ENCODE measurements at places on chromosomes 5 and 9.

- DNase-seq, result no peak
Measured at GRCh38 chr5:101866473-101866872, 429.6 kb downstream of the SLCO4C1 start.

GRCh38 chr5:145834917-145835847 is at the start of gene PRELID2:
TSS of gene PRELID2 (minus strand) at chr5:145835342. CDS start at chr5:145835251, 91 bp downstream.
- DNase-seq, result peak; percentile 90

- DNase-seq, result peak; percentile 80
Measured at GRCh38 chr5:143404416-143405062, 1.1 kb upstream of the NR3C1 start.

GRCh38 chr5:57042524-57042931 is 90.6 kb upstream of the MIER3 start:
- DNase-seq, result no peak

DNA sequence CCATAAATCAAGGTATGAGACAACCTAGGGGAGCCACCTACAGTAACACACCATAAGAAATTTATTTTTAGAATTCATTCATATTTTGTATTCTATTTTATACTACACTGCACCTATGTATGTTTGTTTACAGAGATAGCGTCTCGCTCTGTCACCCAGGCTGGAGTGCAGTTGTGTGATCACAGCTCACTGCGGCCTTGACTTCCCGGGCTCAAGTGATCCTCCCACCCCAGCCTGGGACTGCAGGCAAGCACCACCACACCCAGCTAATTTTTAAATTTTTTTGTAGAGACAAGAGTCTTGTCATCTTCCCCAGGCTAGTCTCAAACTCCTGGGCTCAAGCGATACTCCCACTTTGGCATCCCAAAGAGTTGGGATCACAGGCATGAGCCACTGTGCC is 25.4 kb downstream of the MAPKAP1 start:
- DNase-seq, result no peak

DNA sequence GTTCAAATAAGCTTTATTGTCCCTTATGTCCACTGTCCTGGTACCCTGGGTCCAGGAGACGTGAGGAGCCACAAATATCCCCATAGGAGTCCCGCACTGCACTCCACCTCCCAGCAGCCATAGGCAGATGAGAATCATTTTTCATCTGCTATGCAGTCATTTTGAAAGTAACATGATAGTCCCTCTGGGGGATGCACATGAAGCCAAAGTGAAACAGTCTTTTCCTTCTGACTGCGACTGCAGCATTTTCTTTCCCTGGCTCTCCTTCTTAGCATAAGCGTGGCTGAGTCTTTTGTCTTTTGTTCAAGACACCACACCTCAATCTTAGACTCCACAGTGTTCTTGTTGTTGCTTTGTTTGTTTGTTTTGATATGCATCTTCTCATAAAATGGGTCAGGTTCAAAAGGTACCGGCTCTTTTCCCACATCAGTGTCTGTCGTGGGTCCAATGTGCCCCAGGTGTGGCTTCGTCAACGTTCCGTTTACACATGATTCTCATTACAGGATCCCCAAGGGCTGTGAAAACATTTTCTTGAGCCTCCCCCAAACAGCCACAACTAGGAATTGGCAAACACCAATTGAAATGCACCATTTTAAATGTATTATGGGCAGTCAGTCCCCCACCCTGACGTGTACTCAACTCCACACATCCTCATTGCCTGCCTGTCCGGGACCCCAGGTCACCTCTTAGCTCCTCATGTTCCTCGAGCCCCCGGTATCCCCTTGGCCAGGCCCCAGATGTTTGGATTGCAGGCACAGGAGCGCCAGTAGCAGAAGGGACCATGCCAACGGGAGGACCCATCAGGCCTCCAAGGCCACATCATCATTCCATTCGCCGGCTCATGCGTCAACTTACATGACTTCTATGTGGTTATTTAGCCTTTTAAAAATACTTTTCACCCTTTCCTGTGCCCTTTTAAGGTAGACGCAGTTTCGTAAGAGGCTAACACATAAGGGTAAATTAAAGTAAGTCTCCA is 237.8 kb upstream of the DAPK1 start:
- no peak for DNase-seq

- DNase-seq, result no peak
Measured at GRCh38 chr5:20347334-20347733, 359.3 kb upstream of the CDH18 start.

DNA sequence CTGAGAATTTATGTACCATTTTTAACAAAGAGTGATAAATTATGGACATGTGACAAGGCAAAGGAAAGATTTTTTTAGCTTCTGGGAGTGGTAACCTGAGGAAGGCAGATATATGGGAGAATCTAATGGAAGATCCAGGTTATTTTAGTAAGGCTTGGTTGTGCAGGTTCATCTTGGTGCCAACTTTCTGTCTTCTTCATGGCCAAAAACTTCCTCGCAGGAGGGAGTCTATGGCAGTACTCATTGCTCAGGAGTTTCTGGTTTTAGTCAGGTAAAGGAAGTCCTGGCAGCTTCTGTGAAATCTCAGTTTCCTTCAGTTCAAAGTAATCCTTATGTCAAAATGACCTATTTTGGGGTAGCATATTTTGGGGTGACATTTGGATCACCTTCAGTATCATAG is 248.3 kb upstream of the KCNN2 start:
- no peak for DNase-seq

DNA sequence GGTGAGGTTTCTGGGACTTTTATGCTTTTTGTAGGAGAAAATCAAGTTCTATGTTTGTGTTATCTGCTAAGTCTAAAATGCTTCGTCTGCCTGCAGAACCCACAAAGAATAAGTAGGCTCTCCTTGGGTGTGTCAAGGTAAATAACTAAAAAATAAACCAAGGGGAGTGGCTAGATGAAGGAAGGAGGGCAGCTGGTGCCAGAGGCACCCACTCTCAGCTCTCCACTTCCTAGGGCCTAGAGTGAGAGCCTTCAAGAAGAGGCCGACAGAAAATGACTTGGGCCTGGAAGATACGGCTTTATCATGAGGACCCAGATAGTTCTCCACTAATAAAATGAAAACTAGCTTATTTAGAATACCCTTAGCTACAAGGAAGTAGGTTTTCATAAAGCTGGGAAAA is 147.4 kb downstream of the CDK5RAP2 start:
- DNase-seq, result no peak

DNA sequence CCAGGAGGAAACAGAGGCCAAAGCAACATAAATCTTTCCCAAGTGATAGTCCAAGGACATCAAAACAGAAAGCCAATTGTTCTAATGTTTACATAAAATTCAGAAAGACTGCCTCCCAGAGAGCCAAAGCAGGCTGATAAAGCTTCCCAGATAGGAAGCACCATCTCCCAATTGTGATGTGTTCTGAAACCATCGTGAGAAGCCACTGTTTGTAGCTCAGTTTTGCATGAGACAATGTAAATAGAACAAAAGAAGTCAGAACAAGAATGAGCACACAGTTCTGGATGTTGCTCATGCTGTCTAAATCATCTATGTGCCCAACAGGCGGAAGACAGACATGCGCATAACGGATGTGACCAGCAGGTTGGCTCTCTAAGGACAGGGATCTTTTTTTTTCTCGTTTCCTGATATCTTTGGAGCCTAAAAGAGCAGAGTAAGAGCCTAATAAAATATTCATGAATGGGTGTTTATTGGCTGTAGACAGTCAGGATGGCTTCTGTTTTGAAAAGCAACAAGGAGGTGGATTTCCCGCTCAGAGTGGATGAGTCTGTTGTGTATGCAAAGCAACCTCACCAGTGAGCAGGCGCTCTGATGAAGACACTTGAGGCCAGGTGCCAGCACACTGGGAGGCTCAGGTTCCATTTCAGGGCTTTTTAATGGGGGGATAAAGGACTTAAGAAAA is 113.6 kb downstream of the GNA14 start:
- no peak for DNase-seq

GRCh38 chr9:128887914-128888350 is 6.0 kb downstream of the LRRC8A start:
- no peak for DNase-seq

GRCh38 chr5:20359377-20359776 is 371.4 kb upstream of the CDH18 start:
- DNase-seq, result no peak
